ENCODE measurements at places on chromosomes 6 and 20. TPM values are rescaled to one million over a fixed set of nuclear protein-coding genes. Genes with fewer than 3 reads are reported as not detected.

- no peaks in the 10 kb centered on the region for H3K27me3 ChIP-seq
- no peak overlapping the region for H3K27ac ChIP-seq
- H3K4me3 ChIP-seq = no peak overlapping the region
- DNase-seq = peak; percentile 96
Measured at GRCh38 chr20:39874049-39874893, 814.8 kb downstream of the MAFB start.

GRCh38 chr20:56163806-56164205 lies 84.7 kb upstream of the MC3R start:
- no peak for DNase-seq
- no peaks in the 10 kb centered on the region for H3K4me1 ChIP-seq
- H3K4me3 ChIP-seq = no peak overlapping the region
- H3K27ac ChIP-seq = no peak overlapping the region
- H3K27me3 ChIP-seq = no peaks in the 10 kb centered on the region

GRCh38 chr20:37464611-37465010 lies 56.4 kb upstream of the NNAT start:
- DNase-seq = no peak
- H3K36me3 ChIP-seq = no peaks in the 10 kb centered on the region
- no peaks in the 10 kb centered on the region for H3K4me1 ChIP-seq
- no peaks in the 10 kb centered on the region for H3K27me3 ChIP-seq

DNA sequence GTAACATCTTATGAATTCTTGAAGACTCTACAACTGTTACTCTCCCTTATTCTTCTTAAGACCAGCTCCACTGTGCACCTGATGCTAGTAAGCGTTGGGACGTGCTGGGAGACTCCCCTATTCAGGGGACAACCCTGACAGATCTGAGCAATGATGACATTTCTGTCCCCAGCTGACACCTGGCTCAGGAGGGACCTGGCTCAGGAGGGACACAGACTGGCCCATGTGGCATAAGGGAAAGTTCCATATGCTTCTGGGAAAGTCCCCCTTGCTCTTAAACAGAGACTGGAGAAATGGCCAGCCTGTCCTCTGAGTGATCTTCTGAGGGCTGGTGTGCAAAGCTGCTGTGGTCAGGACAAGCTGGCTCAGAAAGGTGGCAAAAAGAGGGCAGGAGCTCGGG lies 10.0 kb upstream of the CD93 start:
- H3K36me3 ChIP-seq = no peaks in the 10 kb centered on the region
- DNase-seq = no peak
- H3K4me1 ChIP-seq = no peaks in the 10 kb centered on the region
- no peaks in the 10 kb centered on the region for H3K27me3 ChIP-seq
- H3K27ac ChIP-seq = no peak overlapping the region

- H3K36me3 ChIP-seq = no peaks in the 10 kb centered on the region
- H3K27me3 ChIP-seq = no peaks in the 10 kb centered on the region
- no peak overlapping the region for H3K27ac ChIP-seq
- H3K4me3 ChIP-seq = no peak overlapping the region
Measured at GRCh38 chr6:145587334-145587733, 148.0 kb downstream of the EPM2A start.

DNA sequence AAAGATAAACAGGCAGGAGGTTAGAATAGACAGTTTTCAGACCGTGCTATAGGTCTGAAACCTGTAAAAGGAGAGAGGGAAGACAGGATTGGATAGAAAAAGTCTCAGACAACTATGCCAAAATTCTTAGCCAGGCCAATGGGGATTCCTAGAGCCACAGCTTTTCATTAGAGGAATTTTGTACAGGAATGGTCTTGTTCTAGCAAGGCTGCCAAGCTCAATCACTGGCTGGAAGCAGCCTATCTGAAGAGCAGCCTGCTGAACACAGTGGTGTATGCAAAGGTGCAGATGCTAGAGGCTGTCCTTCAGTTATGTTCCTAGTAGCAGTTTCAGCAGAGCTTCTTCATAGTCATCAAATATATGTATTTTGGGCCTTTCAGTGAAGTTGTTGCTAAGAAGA lies 313.1 kb downstream of the GRIK2 start:
- no peak overlapping the region for H3K4me3 ChIP-seq
- DNase-seq = no peak
- no peaks in the 10 kb centered on the region for H3K36me3 ChIP-seq
- no peaks in the 10 kb centered on the region for H3K27me3 ChIP-seq
- H3K4me1 ChIP-seq = peaks cover 7% of the 10 kb centered on the region
- H3K27ac ChIP-seq = no peak overlapping the region

DNA sequence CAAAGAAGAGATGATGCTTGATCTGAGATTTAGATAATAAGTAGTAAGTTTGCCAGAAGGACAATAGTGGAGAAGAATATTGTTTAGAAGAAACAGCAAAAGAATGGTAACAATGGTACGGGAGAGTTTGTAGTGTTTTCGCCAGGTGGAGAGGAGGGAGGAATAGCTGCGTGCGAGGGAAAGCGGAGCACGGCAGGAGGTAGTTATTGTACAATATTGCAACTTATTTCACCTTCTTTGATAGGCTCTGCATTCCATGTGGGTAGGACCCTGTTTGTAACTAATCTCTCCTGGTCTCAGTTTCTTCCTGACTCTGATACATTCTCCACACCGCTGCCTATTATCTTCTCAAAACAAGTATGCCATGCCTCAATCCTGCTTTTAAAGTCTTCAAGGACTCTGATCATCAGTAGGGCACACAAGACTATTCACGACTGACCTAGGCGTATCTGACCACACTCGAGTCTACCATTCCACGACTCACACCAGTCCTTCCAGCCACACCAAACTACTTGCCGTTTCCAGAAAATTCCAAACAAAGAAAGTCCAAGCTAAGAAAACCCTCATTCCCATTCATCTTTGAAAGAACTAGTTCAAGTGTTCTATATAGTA lies 1.1 kb downstream of the PPIL4 start:
- H3K4me3 ChIP-seq = peak overlapping the region; percentile 100
- DNase-seq = no peak
- no peak overlapping the region for H3K27ac ChIP-seq

DNA sequence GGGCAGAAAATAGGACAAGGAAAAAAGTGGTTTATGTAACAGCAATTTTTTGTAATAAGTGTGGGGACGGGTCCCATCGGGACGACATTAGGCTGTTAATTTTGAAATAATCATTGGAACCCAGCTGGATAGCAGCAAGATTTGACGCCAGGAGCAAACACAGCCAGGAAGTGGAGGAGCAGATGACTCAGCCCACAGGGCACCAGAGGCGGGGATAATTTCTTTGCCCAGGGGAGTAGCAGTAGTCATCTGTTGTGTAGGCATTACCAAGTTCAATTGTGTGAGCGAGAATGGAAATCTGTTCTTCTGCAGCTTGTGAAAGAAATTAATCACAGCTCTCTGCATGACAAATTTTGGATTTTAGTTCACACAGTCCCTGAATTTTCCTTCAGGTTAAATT lies 22.6 kb upstream of the RIN2 start:
- H3K4me3 ChIP-seq = no peak overlapping the region
- H3K27me3 ChIP-seq = no peaks in the 10 kb centered on the region
- DNase-seq = no peak
- H3K4me1 ChIP-seq = no peaks in the 10 kb centered on the region
- no peaks in the 10 kb centered on the region for H3K36me3 ChIP-seq

GRCh38 chr6:33215271-33216116 lies 7.2 kb downstream of the RING1 start:
- H3K36me3 ChIP-seq = no peaks in the 10 kb centered on the region
- peaks cover 38% of the 10 kb centered on the region for H3K4me1 ChIP-seq
- no peak overlapping the region for H3K4me3 ChIP-seq
- DNase-seq = no peak
- peaks cover 98% of the 10 kb centered on the region for H3K27me3 ChIP-seq

DNA sequence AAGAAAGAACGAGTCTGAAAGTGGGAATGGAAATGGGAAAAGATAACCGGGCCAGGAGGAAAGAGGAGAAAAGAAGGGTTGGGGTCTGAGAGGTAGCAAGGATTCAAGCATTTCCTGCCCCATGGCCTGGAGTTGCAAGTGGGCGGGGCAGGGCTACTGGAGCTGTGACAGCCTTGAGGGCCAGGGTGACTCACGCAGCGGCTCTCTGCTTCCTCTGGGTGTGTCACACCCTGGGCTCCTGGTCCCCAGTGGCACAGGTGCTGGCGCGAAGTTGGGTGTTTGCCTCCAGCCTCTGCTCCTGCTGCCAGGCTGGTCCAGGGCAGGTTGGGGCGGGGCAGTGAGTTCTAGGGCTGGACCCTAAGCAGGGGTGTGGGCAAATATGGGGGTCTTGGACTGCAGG lies 3.3 kb upstream of the ULBP3 start:
- no peaks in the 10 kb centered on the region for H3K36me3 ChIP-seq
- H3K27ac ChIP-seq = no peak overlapping the region
- H3K4me1 ChIP-seq = no peaks in the 10 kb centered on the region
- H3K4me3 ChIP-seq = no peak overlapping the region
- peaks cover 21% of the 10 kb centered on the region for H3K27me3 ChIP-seq
- peak; percentile 63 for DNase-seq

- no peak overlapping the region for H3K27ac ChIP-seq
- no peaks in the 10 kb centered on the region for H3K4me1 ChIP-seq
- no peak for DNase-seq
- H3K4me3 ChIP-seq = no peak overlapping the region
- no peaks in the 10 kb centered on the region for H3K27me3 ChIP-seq
Measured at GRCh38 chr20:44097521-44098255, 89.3 kb downstream of the JPH2 start.

DNA sequence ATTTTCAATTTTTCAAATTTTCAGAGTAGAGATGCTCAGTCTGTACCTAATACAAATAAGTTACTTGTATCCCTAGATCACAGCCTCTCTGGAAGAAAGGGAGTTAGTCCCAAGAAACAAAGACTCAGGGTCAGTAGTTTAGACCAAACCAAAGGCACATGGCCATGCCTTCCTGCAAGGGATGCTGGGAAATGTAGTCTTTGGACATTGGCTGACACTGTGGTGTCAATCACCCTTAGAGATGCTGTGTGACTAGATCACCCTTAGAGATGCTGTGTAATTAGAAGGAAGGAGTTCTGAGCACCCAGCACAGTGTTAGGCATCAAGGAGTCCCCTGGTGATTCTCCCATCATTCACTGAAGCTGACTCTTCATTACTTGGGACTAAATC lies 202.1 kb downstream of the NFATC2 start:
- peak; percentile 48 for DNase-seq
- no peaks in the 10 kb centered on the region for H3K27me3 ChIP-seq
- no peak overlapping the region for H3K4me3 ChIP-seq

PHACTR1 gene
- 6.0 TPM for polyA plus RNA-seq

TGM3 gene
- 0.08 TPM for polyA plus RNA-seq

PSMA7 gene
- 628 TPM for polyA plus RNA-seq

BTNL2 gene
- polyA plus RNA-seq = not detected

FRK gene
- 0.06 TPM for polyA plus RNA-seq

PGC gene
- not detected for polyA plus RNA-seq
